HT1080 (cell line): ENCODE measurements at places on chromosomes 7 and 10. TPM values are rescaled to one million over a fixed set of nuclear protein-coding genes. Genes with fewer than 3 reads are reported as not detected.

The CRYGN gene
- not detected in 2 replicates for total RNA-seq

The NPFFR1 gene
- total RNA-seq = not detected in 2 replicates

The JCAD gene
- 8.5 and 9.5 TPM in 2 replicates for total RNA-seq

The PILRA gene
- 0.61 and 1.2 TPM in 2 replicates for total RNA-seq

The SPDYE5 gene
- total RNA-seq = not detected in 2 replicates

The NANOS1 gene
- 0.39 and 0.57 TPM in 2 replicates for total RNA-seq

The GIMAP1 gene
- total RNA-seq = not detected in 2 replicates

The CALHM1 gene
- not detected in 2 replicates for total RNA-seq

The PPP1R9A gene
- total RNA-seq = 3.8 and 4.3 TPM in 2 replicates

The LRRC61 gene
- not detected in 2 replicates for total RNA-seq

The CH25H gene
- total RNA-seq = not detected in 2 replicates

The ABCC2 gene
- total RNA-seq = 0.80 and 0.90 TPM in 2 replicates

The FLNC gene
- 38.2 and 38.6 TPM in 2 replicates for total RNA-seq

The CDK14 gene
- 6.9 and 8.1 TPM in 2 replicates for total RNA-seq

The HSPA14 gene
- total RNA-seq = 32.3 and 33.0 TPM in 2 replicates

GRCh38 chr7:42170724-42171123, 66.3 kb downstream of the GLI3 start:
- peak; percentile 67 for DNase-seq

- DNase-seq = no peak
Observed at GRCh38 chr7:87552351-87552900, 48.3 kb downstream of the ABCB1 start.

GRCh38 chr7:28470344-28470743, 58.0 kb downstream of the CREB5 start:
- DNase-seq = no peak

DNA sequence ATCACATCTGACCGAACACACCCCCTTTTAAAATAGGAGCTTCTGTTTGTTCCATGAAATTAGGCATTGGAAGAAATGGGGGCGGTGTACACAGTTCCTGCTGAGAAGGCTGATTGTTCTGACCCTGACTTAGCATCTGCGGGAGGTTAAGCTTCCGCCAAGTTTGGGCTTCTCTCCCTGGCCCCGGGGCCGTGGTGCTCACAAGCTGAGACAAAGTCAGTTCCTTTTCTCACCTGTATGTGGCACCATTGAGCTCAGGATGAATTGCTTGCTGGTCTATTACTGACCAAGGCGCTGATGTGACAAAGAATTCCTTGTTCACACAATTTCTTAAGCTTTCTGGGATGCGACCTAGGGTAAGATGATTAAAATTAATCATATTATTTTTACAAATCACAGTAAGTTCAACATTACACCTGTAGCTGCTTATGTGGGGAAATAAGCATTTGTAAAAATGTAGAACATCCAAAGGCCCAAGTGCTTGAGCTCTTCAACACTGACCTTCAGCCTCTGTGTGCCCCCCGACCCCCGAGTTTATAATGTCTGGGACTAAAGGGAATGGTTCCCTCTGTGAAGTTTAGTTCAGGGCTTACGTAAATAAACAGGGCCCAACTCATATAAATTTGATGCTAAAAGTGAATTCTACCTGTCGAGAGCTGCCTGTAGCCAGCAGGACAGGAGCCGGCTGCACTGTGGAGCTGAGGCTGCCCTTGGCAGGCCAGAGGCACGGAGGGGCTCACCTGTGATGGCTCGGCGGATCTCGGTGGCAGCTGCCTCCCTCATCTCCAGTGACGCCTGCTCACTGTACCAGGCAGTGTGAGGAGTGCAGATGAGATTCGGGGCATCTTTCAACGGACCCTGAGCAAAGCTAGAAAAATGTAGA, 50.8 kb downstream of the ZRANB1 start:
- peak; percentile 47 for DNase-seq

DNA sequence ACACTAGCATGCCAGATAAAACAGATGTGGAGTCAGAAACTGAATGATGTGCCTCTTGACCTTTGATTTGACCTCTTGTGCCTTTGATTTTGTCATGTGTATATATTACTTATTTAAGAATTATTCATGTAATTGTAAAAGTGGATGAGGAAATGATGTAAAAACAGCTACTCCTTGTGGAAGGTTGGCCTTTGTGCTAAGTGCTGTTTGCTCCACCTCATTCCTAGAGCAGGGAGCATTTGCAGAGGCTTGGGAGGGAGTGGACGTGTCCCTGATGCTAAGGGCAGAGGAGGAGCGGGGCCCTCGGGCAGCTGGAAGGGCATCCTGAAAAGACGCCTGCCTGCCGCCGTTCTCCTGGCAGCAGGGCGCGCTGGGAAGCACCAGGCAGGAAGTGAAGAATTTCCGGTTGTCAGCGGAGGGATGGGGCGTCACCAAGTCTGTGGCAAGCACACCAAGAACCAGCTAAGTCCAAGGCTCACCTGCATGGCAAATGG, 197.6 kb upstream of the ZNF32 start:
- peak; percentile 75 for DNase-seq

DNA sequence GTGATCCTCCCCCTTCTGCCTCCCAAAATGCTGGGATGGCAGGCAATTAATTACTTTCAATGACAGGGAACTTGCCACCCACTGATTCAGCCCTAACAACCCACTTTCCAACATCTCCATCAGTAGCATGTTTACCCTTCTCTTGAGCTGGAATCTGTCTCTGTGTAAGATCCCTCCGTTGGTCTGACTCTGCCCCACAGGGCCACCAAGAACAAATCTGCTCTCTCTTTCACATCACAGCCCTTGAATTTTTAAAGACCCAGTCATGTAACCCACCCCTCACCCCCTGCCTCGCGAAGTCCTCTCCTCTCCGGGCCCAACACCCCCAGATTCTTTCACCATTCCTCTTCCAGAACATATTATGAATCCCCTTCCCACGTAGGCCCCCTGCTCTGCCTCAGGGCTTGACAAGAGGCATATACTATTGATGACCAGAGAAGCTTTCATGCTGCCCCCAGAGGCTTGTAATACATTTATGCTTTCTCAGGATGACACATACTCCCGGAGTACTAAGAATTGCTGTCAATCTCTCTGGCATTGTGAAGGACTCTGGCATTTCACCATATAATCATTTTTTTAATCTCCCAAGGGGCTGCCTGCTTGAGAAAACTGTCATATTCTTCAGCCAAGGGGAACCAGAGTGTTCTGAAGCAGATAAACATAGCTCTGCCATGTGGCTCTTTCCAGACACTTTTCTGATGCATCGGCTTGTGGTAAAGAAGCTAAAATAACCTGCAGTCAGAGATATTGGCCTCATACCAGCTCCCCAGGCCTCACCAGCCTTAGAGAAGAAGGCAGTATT, 179.2 kb upstream of the AUTS2 start:
- DNase-seq = no peak

DNA sequence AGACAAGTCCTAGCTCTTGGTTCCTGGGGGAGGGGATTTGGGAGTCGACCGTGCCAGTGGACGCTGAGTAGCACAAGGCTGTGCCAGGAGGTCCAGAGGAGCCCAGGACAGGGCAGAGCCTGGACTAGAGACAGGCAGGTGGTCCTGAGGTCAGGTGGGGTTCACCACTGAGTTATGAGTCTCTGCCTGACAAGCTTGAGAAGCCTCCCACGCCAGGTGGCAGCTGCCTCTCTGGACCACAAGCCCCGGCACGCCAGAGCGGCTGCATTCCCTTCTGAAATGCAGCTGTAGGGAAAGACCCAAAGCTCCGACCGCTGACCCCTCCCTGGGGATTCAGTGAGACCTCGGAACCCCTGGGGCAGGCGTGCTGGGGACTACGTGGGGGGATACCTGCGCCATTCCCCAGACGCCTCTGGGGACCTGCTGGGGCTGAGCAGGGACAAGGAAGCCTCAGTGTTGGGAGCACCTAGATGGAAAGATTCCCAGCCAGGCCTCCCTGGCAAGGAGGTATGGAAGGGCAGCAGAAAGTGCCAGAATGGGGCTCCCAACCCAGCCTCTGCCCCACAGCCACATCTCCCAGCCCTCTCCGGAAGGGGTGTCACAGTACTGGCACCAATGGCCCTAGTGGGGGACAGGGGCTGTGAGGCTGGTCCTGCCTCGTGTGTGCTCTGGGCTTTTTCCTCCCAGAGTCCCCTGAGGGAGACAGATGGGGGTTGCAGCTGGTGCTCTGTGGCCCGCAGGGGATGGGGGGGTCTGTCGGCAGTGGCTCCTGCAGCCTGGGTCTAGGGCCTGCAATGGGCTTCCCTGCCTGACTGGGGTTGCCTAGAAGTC, 29.0 kb downstream of the PDGFA start:
- no peak for DNase-seq

- no peak for DNase-seq
Observed at GRCh38 chr7:42392826-42393225, 155.8 kb upstream of the GLI3 start.

DNA sequence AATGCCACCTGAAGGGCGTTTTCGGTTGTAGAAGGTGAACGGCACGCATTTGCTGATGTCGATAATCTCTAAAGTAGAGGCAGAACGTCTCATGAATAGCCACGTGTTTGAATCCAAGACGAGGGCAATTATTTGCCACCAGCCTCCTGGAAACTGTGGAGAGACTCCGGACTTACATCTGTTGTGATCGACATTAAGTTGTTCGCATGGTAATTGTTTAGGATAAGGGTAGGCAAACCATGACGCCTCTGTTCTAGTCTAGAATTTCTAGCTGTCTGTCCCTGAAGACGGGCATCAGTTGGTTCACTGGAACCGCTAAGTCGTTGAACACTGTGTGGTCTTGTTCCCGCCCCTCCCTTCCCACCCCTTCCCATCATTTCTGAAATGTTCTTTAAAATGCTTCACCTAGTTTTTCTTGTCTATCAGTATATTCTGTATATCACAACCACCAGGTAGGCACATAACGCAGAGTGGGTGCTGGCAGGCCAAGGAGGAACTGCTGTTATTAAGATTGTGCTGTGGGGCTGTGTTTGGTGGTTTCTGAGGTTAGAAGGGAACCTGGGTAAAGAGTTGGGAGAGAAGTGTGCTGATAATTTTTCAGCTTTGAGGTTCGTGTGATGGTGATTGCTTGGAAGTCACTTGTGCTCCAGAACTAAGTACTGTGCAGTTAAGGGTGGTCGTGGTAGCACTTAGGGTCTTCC, 1.2 kb downstream of the UBE3C start:
- no peak for DNase-seq

GRCh38 chr10:71221586-71222202, 9.3 kb downstream of the UNC5B start:
- DNase-seq = no peak

GRCh38 chr10:126373147-126373546, 15.1 kb downstream of the ADAM12 start:
- DNase-seq = no peak

- DNase-seq = no peak
Observed at GRCh38 chr7:44853391-44853790, 5.5 kb upstream of the H2AZ2 start.

DNA sequence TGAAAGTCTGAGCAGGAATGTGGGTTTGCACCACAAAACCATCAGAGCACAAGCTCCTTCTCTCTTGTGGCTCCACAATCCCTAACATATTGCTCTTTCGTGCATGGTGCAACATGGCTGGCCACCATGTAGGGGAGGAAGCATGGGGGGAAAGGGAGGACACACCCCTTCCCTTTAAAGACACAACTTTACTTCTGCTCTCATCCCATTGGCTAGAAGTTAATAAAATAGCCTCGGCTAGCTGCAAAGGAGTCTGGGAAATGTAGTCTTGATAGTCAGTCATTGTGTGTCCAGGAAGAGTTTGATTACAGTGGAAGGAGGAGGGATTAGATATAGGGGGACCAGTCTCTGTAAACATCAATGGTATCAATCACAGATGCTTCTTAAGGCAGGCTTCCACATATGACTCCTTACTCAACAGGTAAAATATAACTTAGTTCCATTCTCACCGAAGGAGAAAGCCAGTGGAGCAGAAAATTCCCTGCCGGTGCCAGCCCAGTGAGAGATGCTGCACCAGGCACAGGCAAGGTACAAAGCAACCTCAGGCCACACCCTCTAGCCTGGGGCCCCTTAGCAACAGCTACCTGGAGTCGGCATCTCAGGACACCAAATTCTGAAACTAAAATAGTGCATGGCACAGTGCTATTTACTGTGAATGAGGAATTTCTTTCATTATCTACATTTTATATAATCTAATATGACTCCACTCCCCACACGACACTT, 124.7 kb upstream of the CTBP2 start:
- DNase-seq = peak; percentile 77

- DNase-seq = no peak
Observed at GRCh38 chr10:46253076-46254006, 33.5 kb upstream of the ANTXRL start.

- no peak for DNase-seq
Observed at GRCh38 chr7:128361411-128362379, at the start of gene PRRT4. TSS of gene PRRT4 (minus strand) at chr7:128361690.

DNA sequence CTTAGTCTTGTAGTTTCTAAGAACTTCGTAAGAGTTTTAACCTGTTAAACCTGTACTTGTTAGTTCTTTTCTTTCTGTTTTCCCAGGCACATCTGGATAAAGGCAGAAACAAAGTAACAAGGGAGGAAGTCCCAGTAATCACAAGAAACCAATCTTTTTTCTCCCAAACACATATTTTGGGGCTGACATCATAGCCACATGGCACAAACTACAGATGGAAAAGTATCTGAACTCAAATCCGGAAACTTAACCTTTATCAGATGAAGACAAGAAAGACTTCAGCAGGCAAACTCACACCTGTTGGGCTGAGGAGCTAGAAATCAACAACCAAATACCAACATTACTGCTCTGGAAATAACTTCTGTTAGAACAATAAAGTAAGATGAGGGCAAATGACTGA, 67.1 kb downstream of the CUBN start:
- DNase-seq = peak; percentile 87

GRCh38 chr10:86744067-86744725, 12.2 kb upstream of the BMPR1A start:
- no peak for DNase-seq

- DNase-seq = peak; percentile 82
Observed at GRCh38 chr7:80916770-80917741, 1.8 kb downstream of the SEMA3C start.

GRCh38 chr7:5578495-5578894, 154.9 kb upstream of the TNRC18 start:
- DNase-seq = no peak

DNA sequence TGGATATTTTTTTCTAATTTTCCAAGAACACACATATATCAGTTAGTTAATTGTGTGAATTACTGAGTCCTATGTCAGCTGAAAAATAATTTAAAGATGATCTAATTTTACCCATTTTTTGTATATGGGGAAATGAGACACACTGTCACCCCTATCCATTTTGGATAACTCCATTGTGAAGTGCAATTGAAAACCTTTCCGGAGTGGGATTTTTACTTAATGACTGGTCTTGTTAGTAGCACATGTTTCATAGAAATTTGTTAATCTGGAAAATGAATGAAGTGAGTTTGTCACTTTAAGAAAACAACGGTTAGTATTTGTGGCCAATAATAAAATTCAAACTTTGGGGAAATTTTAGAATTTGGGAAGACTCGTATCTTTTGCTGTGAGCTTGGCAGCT, 2.0 kb downstream of the GARS1 start:
- DNase-seq = no peak

GRCh38 chr7:149071182-149071635, 19.3 kb downstream of the ZNF786 start:
- no peak for DNase-seq

- DNase-seq = peak; percentile 84
Observed at GRCh38 chr10:19654576-19654975, 161.7 kb upstream of the PLXDC2 start.
